ENCODE measurements at places on chromosomes 5 and 9.

- DNase-seq, result no peak
Observed at GRCh38 chr5:120419127-120419526, 45.0 kb upstream of the PRR16 start.

DNA sequence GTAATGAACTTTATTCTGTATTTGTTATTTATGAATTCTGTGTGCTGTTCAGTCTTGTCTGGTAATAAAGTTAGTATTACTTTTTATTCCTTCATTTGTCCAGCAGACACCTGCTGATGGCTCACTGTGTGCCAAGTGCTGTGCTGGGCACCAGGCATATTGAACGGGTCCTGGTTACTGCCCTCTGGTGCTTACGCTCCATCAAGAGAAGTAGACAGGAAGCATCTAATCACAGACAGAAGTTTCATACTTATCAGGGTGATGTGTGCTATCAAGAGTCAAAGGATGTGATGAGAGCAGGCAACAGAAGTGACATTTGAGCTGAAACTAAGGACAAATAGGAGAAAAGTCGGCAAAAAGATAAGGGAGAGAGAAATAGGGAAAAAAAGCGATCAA, 153.1 kb downstream of the FGF1 start:
- DNase-seq, result no peak

DNA sequence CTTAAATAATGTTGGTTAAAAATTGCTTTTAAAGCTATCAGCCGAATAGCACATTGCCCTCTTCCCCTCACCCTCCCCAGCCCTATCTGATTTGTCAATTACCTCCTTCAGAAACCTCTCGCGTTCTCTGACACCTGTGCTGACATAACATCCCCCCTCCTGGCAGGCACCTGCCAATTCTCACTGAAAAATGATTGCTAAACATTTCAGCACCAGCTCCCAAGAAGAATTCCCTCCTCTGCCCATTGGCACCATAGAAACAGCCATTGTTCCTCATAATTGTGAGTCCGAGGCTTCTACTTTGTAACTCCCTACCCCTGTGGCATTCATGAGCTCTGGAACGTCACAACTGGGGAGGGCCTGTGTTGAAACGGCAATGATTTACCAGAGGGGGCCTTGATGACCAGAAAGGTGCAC, 20.2 kb downstream of the CDH6 start:
- DNase-seq, result no peak

DNA sequence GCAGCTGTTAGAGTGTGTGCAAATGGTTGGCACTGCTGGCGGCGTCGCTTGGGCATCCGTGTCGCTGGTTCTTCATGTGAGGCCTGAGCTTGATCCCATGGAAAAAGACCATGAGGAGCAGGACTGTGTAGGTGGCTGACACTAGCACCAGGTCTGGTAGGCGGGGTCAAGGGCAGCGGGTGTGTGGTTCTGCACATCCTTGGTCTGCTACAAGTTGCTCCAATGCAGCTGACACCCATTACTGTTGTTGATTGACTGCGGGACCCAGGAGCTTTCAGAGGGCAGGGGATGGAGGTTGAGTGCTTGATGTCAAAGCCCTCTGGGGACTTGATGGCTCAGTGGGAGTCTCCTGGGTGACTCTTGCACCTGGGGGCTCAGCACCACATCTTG, 29.0 kb upstream of the PITX1 start:
- DNase-seq, result no peak

GRCh38 chr5:57097526-57097925, 76.3 kb upstream of the GPBP1 start:
- no peak for DNase-seq

GRCh38 chr5:55773057-55773456, 35.2 kb downstream of the DDX4 start:
- DNase-seq, result no peak

GRCh38 chr5:158854260-158854783, 245.4 kb downstream of the EBF1 start:
- DNase-seq, result no peak

- no peak for DNase-seq
Observed at GRCh38 chr9:1014640-1015039, 35.5 kb upstream of the DMRT2 start.

- no peak for DNase-seq
Observed at GRCh38 chr5:52987711-52988331, 1.3 kb upstream of the ITGA2 start.

- DNase-seq, result no peak
Observed at GRCh38 chr9:21902136-21902535, 92.1 kb downstream of the CDKN2A start.

DNA sequence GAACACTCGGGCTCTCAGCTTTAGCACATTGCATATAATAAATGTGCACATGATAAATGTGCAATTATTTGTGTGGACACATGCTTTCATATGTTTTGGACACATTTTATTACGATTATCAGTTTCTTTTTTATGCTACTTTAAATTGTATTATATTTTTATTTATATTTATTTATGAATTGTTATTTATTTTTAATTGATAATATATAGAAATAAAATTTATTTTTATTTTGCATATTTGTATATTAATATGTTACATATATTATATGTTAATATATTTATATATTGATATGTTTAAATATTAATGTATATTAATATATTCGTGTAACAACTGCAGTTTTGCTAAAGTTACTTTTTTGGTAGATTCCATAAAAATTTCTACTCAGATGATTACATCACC, 454.8 kb upstream of the CDH10 start:
- no peak for DNase-seq

- DNase-seq, result no peak
Observed at GRCh38 chr5:87190687-87191086, 77.0 kb upstream of the RASA1 start.

DNA sequence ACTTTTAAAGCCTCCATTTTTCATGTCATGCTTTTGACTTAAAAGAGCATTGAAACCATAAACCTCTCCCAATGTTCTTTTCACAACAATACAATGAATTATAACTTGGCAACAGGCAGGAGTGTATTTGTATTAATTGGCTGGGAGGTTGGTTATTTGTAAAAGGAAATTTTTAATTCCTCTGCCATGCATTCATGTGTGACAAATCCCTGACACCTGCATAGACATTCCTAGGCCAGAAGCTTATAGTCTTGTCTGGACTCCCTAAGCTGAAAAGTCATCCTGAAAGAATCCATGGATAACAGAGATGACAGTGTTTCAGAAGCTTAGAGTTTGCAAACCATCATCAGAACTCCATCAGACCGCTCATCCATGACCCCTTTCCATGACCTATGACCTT, 76.3 kb upstream of the PTGER4 start:
- no peak for DNase-seq
